DMS153 (cell line): ENCODE measurements at places on chromosomes 11 and 22.

DNA sequence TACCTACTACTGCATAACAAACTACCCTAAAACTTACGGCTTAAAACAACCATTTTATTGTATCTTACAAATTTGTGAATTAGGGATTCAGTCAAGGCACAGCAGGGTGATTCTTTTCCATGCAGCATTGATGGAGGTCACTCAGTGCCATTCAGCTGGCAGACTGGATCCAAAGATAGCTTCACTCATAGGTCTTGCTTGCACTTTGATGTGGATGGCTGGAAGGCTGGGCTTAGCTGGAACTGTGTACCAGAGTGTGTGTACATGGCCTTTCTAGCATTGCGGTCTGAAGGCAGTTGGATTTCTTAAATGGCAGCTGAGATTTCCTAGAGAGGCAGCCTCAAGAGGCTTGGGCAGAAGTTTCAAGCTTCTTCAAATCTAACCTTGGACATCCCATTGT is 25.0 kb downstream of the YAP1 start:
- DNase-seq = no peak

GRCh38 chr11:7531011-7531410 is 17.2 kb downstream of the PPFIBP2 start:
- DNase-seq = no peak

- peak; percentile 12 for DNase-seq
Measured at GRCh38 chr11:120523196-120523595, 11.6 kb downstream of the GRIK4 start.

DNA sequence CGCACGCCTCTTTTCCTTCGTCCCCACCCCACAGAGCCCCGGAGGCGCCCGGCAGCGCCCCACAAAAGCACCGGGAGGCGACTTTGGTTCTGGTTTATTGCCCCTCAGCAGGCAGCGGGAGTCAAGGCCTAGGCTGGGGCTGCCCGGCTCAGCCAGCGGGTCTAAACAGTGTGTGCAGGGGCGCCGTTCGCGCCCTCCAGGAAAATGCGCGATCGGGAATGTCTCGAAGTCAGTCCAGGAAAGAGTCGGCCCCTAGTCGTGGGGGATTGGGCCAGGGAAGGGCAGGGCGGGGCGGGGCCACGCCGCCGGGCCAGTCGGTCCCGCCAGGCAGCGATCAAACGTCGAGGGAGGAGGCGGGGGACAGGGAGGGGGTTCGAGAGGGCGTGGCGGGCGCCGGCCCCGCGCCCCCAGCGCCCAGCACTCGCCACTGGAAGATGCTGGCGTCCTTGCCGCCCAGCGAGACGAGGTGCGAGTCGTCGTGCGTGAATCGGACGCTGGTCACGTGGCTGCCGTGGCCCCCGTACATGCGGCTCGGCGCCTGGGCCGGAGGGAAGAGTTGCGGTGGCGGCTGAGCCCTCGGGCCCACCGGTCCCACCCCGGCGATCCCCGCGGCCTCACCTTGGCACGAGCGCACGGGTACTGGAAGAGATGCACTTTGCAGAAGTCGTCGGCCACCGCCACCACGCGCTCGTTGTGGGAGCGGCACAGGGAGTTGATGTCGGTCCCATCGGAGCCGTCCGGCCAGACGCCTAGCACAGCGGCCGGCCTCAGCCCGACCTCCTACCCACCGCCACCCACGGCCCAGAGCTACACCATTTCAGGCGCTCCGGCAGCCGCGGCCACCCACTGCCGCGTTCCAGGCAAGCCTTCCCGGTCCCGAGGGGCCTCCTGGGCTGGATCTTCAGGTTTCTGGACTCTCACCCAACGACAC is 741 bp upstream of the MTA2 start:
- peak; percentile 72 for DNase-seq

DNA sequence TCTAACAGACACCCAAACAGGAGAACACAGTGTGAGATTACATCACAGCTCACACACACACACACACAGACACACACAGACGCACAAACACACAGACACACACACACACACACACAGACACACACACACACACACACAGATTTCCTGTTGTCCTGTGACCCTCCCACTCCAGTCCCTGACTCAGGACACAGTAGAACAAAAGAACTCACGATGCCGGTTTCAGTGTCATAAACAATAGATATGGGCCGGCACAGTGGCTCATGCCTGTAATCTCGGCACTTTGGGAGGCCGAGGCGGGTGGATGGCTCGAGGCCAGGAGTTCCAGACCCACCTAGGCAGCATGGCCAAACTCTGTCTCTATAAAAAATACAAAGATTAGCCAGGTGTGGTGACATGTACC is 13.8 kb upstream of the KAT5 start:
- DNase-seq = no peak

- DNase-seq = no peak
Measured at GRCh38 chr11:7417328-7417727, 68.0 kb upstream of the OLFML1 start.

DNA sequence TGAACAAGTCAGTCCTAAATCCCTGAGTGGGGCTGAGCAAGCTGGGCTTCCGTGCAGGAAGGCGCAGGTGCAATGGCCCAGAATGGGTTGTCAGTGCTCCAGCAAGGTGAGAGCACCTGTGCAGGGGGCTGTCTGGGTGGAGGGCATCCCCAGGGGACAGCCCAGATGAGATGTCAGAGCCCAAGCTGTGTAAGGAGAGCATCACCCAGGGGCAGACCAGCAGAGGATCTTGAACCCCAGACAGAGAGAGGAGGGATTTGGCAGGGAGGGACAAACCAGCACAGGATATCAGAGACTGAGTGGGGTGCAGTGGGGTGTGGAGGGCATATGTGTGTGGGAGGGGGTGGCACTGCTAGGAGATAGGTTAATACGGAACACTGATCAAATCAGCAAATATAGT is 114.9 kb upstream of the TMEM45B start:
- no peak for DNase-seq

GRCh38 chr11:67312187-67313021 is 9.1 kb downstream of the SSH3 start:
- DNase-seq = no peak

DNA sequence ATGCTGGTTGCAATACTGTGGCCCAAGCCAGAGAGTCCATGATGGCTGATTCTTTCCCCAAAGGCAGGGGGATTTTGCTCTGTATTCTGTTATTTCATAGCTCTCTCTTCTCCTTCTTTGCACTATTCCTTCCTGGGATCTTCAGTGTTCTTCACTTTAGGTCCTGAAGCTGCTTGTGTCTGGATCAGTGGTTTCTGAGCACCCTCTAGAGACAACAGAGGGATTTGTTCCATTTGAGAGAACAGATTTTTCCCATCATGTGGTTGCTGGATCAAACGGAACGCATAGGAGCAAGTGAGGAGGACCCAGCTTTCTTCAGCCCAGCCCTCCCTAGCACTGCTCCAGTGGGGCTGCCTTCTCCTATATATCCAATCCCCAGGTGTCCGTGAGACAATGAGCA is 68.7 kb upstream of the SYN3 start:
- peak; percentile 51 for DNase-seq

DNA sequence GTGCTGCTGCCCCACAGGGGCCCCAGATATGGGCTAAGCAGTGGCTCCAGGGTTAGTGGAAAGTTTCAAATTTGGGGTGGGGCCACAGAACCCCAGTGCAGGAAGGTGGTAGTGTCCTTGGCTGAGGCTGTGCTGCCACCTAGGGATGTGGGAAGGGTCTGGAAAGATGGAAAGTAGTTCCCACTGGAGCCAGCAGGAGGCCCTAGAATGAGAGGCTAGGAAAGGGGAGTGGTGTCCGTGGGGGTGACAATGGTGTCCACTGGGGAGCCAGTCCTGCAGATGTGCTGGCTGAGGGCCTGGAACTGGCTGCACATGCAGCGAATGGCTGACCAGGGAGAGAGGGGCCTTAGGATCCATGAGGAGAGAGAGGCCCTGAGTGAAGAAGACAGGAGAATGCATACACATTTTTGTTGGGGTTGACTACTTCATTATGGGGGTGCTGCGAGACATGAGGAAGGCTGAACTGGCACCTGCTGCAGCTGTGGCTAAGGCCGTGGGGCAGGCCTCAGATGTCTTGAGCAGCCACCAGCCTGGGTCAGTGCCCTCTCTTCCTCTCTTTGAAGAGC is 21.1 kb downstream of the RFPL3 start:
- DNase-seq = peak; percentile 3

GRCh38 chr22:31973739-31974138 is 29.4 kb downstream of the YWHAH start:
- DNase-seq = no peak

GRCh38 chr11:720642-721246 is 14.7 kb downstream of the EPS8L2 start:
- peak; percentile 54 for DNase-seq

- no peak for DNase-seq
Measured at GRCh38 chr11:72719144-72719543, 33.1 kb downstream of the ARAP1 start.

DNA sequence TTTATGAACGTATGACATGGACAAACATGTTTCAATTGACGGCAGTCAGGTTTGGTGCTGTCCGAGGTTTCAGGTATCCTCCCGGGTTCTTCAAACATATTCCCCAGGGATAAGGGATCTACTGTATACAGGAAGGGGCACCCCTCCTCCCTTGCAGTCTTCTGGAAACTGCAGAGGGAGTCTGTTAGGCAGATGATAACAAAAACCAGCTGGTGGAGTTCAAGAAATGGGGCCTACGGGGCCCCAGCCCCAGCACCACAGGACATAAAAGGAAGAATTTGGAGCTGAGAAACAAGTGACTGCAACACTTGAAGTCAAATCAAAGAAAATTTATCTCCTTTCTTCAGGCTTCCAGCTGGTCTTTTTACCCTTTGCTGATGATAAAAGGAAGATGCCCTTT is 32.1 kb downstream of the SNU13 start:
- no peak for DNase-seq
